NCI-H526 treated with DMSO at 0.1 percent for 48 hours (cell line): ENCODE measurements at places on chromosomes 3 and 15.

GRCh38 chr15:87645723-87646122, 610.8 kb downstream of the NTRK3 start:
- no peak for DNase-seq

- no peak for DNase-seq
Measured at GRCh38 chr15:61720197-61720704, 340.0 kb downstream of the VPS13C start.

DNA sequence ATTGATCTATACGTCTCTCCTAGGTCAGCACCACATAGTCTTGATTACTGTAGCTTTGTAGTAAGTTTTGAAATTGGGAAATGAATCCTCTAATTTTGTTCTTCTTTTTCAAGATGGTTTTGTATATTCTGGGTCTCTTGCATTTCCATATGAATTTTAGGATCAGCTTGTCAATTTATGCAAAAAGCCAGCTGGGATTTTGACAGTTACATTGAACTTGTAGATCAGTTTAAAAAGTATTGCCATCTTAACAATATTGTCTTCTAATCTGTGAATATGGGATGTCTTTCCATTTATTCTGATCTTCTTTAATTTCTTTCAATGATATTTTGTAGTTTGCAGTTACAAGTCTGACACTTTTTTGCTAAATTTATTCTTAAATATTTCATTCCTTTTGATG, 5.6 kb upstream of the PRR23E start:
- no peak for DNase-seq

DNA sequence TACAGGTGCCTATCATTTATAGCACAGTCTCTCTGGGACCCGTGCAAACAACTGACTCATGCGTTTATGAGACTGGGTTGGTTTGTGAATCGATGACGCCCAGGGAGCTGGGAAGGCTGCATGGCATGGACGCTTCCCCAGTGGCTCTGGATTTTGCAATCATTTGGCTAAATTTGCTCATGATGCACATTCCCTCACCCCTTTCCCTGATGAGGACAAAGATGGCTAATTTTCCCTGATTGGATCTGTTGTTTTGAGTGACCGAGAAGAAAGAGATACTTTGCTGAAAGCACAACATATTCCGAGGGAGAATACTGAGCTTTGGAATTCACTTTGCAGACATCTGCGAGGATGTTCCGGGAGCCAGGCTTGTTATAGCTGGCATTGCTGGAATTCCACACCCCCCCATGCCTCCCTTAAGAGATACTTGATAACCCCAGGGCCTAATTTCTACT, 51.1 kb downstream of the CGNL1 start:
- DNase-seq: no peak

- no peak for DNase-seq
Measured at GRCh38 chr3:157110761-157111278, 49.1 kb downstream of the CCNL1 start.

GRCh38 chr3:128482175-128482574, 10.8 kb downstream of the GATA2 start:
- no peak for DNase-seq

- DNase-seq: no peak
Measured at GRCh38 chr3:18526667-18527066, 101.5 kb upstream of the SATB1 start.

DNA sequence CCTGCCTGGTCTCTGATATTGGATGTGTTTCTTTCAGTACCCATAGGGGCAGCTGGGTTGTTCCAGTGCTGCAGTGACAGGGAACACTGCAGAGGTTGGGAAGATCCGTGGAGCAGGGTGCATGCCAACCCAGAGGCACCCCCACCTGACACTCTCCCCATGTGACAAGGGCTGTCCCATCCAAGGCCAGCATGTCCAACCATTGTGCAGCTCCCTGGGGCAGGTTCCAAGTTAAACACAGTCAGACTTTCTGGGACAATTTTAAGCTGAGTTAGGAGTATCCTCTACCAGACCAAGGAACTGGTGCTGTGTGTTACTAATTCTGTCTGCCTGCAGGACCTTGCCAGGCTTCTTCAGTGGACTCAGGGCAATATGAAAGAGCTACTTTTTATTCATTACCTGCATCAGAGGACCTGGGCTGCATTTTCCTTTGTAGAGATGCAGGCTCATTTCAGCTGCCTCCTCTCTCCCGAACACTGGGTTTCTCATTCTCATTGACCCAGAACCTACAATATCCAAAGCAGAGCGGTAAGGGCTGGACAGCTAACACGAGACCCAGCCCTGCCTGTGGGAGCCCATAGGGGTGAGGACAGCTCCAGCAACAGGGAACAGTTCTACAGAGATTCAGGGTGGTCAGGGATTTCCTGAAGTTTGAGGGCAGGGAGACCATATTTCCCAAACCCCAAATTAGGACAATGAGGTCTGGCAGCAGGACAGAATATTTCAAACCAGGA, 72.7 kb downstream of the SPSB4 start:
- DNase-seq: no peak

DNA sequence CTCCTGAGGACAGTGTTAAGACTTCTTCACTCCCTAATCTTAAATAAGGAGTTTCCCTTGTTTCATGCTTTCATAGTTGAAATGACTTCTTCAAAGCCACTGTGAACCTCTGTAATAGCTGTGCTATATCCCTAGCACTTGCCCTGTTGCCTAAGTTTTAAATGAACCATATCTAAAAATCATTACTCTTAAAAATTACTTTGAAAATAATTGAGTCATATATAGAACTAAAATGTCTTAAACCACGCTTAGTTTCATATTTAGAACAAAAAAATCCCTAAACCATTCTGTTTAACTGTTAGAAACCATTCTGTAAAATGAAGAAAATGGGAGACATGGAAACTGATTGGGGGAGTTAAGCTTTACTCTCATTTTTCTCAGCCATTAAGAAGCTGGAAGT, 29.8 kb downstream of the DNAJC19 start:
- DNase-seq: no peak

GRCh38 chr3:37864904-37865303, 3.2 kb downstream of the CTDSPL start:
- no peak for DNase-seq

GRCh38 chr3:11985866-11986265, 18.3 kb upstream of the SYN2 start:
- no peak for DNase-seq

GRCh38 chr3:117708601-117709000, 999.0 kb downstream of the TUSC7 start:
- DNase-seq: no peak

GRCh38 chr15:63597038-63597790, at the start of gene FBXL22:
Gene FBXL22, plus strand, starts transcription at chr15:63597387. Its CDS starts 6 bp downstream, at chr15:63597393.
- DNase-seq: no peak

DNA sequence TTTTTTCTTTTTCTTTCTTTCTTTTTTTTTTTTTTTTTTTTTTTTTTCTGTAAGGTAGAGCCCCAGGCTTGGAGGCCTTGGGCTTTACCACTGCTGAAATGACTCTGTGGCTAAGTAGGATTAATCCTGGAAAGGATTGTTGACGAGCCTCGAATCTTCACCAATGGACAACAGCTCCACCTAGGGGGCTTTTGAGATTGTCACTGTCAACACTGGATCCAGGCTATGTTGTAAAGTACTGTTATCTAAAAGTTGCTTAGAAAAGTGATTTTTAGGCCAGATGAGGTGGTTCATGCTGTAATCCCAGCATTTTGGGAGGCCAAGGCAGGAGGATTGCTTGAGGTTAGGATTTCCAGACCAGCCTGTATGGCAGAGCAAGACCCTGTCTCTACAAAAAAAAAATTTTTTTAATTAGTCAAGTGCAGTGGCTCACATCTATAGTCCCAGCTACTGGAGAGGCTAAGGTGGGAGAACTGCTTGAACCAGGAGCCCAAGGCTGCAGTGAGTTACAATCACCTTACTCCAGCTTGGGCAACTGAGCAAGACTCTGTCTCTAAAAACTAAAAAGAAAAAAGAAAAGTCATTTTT, 41.6 kb downstream of the KLHL18 start:
- DNase-seq: peak; percentile 24

GRCh38 chr3:59818033-59818918, 768.5 kb upstream of the CFAP20DC start:
- no peak for DNase-seq

- DNase-seq: no peak
Measured at GRCh38 chr3:148319161-148319915, 378.4 kb upstream of the AGTR1 start.

DNA sequence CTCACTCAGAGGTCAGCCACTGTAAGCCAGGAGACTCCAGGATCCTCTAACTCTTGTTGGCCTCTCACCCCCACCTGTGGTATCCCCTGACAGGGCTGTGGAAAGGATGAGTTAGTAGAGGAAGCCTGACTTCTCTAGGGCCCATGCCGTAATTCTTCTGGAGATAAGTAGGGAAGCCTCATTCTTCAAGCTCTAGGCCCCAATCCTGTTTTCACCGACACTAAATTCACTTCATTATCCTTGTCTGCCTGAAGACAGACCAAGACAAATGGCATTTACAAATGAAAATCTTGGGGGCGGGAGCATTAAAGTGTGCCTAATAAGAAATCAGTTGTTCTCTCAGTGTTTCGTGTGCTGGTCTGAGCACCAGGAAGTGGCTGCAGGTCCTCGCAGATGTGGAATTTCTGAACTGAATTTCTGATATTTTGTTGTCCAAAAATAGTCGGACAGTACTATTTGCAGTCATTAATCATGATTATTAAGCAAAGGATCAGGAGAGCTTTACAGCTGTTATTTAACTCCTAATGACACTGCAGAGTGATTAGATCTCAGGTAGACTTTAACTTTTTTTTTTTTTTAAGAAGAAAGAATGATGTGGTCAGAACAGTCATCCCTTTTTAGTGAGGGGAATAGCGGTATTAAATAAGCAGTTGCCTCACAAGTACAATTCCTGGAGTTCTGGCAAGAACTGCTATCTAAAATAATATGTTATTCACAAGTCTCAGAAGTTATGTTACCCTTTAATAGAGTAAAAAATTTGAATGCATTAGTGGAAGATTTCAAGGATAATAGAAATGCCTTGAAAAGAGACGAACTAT, 58.4 kb downstream of the RBMS3 start:
- no peak for DNase-seq

DNA sequence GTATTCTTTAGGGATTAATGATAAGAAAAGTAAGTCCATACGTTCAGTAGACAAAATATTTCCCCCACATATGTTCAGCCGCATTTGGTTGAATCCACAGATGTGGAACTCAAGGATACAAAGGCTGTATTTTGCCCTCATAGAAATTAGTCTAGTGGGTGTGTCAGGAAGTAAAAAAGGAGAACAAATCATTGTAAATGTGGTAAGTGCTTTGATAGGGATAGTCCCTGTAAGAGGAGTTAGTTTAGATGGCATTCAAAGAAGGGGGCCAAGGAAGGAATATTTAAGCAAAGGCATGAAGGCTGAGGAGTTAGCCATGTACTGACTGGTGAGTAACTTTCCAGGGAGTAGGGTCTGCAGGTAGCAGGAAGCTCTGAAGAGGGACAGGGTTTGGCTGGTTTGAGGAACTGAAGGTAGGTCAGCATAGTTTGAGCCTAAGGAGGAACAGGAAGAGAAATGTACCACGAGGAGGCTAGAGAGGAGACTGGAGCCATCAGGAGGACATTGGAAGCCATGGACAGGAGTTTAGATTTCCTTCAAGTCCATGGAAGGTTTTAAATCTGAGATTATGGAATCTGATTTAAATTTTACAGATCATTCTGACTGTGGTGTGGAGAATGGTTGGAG, 98.8 kb downstream of the MME start:
- DNase-seq: no peak

DNA sequence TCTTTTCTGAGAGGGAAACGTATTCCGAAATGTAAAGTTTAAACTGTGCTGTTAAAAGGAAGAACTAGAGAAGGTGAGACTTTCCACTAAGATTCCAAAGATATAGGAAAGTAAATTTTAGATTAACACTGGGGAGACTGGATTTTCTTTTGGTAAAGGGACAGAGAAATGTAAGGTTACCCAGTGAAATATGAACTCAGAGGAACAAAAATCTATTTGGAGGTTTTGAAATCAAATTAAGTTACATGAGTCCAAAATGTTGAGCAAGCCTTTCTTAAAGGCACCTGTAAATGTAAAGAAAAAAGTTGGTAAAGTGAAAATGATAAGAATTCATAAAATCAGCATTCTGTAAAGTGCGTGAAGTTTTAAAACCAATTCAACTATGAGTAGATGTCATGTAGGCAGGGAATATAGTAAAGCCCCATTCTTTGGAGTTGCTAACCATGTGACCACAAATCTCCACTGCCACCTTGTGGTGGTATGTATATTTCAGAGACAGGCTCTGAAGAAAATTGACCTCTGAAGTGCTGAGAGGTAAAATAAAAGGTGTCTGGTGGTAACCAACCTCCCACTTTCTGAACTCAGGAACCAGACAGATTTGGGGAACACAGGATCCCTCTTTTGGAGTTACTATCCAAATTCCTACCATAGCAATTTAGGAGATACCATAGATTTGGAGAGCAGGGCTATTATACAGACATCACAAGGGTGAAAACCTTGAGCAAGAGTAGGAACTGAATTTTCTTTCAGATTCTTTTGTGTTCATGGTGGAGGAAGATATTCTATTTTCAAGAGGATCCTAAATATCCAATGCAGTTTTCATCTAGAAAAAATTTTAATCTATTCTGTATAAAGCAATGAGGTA, 215.3 kb downstream of the ROBO2 start:
- peak; percentile 1 for DNase-seq

GRCh38 chr15:68818066-68818768, 2.5 kb downstream of the ANP32A start:
- peak; percentile 75 for DNase-seq

- DNase-seq: no peak
Measured at GRCh38 chr3:184466413-184466960, 86.6 kb downstream of the CHRD start.

DNA sequence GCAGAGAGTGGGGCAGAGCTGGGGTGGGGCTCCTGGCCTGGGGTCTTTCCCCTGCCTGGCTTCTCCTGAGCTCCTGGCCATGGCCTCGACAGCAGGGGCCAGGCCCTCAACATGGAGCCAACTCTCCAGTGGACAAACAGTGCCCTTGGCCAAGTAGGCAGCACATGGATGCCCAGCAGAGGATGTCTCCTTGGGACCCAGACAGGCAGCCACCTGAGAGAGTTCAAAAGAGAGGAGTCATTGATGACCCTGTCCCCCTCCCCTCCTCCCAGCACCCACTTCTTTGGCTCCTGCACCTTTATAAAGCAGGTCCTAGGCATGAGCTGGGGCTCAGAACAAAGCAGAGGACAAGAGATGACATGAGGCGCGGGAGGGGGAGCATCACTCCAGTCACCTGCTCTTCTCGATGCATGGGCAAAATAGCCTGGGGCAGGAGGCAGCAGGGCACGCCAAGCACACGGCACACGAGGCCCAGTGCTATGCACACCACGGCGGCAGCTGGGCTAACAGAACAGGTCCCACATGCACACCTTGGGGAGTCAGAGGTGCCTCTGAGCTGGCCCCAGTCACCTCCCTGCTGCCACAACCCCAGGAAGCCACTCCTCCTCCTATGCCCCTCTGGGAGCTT, 27.4 kb downstream of the SHISA5 start:
- no peak for DNase-seq

GRCh38 chr3:166472015-166472414, 634.8 kb upstream of the BCHE start:
- DNase-seq: no peak

DNA sequence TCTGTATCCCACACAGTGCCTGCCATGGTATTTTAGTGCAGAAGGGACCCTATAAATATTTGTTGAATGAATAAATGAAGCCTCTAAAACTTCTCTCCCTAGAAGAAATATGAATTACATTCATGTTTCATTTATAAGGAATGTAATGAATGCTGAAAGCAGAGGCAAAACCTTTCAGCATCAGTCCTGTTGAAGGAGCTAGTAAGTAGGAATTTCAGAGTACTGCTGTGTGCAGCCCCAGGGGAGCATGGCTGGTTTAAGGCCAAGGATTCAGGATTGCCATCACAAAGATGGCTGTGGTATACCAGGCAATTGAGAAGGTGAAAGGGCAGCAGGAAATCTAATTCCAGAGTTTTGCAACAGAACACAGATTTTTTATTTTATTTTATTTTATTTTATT, 1131.4 kb downstream of the IGSF11 start:
- no peak for DNase-seq
